ENCODE measurements at places on chromosomes 3 and 15. TPM values are rescaled to one million over a fixed set of nuclear protein-coding genes. Genes with fewer than 3 reads are reported as not detected.

GRCh38 chr3:53227993-53228885, 27.6 kb downstream of the TKT start:
- H3K36me3 ChIP-seq = peaks cover 81% of the 10 kb centered on the region
- no peaks in the 10 kb centered on the region for H3K27me3 ChIP-seq
- H3K4me1 ChIP-seq = peaks cover 17% of the 10 kb centered on the region
- DNase-seq = no peak
- H3K4me3 ChIP-seq = no peak overlapping the region
- no peak overlapping the region for H3K27ac ChIP-seq

DNA sequence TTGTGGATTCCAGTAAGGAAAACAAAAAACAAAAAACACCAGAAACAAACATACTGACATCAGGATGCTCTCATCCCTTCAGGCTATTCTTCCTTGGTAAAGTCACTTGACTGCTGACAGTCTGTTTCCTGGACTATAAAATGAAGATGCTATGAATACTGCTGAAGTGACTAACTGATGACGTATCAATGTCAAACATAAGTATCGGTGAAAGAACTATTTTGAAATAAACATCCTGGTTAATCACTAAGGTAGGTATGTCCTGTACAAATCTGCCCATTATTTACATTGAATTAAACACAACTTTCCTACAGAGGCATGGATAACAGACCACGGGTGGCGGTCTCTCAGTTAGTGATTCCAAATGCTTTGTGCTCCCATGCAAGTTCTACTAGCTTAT, 45.9 kb downstream of the CHAC1 start:
- no peaks in the 10 kb centered on the region for H3K27me3 ChIP-seq
- no peak for DNase-seq
- H3K36me3 ChIP-seq = peaks cover 35% of the 10 kb centered on the region
- no peak overlapping the region for H3K4me3 ChIP-seq
- no peak overlapping the region for H3K27ac ChIP-seq
- no peaks in the 10 kb centered on the region for H3K4me1 ChIP-seq

DNA sequence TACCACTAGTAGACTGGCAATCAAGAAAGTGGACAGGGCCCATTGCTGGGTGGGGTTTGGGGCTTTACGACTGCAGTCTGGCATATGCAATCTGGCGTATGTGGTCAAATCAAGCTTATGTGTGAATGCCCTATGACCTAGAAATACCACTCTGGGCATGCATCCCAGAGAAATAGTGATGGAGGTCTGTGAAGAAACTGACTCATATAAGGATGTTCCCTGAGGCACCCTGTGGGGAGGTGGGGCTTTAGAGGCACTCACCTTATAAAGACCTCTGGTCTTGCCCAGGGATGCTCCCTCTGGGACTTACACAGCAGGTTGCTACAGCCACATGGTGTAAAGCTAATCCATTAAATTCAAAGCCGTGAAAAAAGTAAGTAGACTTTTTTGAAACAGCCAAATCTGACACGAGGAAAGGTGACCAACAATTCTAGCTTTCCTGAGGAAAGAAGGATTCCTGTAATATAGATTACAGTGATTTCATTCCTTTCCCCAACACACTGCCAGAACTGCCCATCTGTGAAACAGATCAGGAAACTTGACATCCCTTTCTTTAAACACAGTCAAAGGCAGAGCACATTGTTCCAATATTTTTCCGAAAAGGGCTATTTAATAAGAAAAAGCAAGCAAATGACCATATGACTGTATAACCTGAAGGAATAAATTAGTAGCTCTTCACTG, 13.6 kb downstream of the RARRES1 start:
- H3K27ac ChIP-seq = peak overlapping the region; percentile 79
- H3K4me3 ChIP-seq = no peak overlapping the region
- peak; percentile 93 for DNase-seq
- H3K27me3 ChIP-seq = no peaks in the 10 kb centered on the region
- peaks cover 6% of the 10 kb centered on the region for H3K36me3 ChIP-seq
- peaks cover 3% of the 10 kb centered on the region for H3K4me1 ChIP-seq

Gene SERINC4
- 0.45 TPM for polyA plus RNA-seq

Gene GOLGA8K
- polyA plus RNA-seq = 0.57 TPM

Gene RFTN1
- polyA plus RNA-seq = 15.1 TPM

All from muscle of leg (tissue), 16 donors.